ENCODE measurements at places on chromosomes 3 and 15.

DNA sequence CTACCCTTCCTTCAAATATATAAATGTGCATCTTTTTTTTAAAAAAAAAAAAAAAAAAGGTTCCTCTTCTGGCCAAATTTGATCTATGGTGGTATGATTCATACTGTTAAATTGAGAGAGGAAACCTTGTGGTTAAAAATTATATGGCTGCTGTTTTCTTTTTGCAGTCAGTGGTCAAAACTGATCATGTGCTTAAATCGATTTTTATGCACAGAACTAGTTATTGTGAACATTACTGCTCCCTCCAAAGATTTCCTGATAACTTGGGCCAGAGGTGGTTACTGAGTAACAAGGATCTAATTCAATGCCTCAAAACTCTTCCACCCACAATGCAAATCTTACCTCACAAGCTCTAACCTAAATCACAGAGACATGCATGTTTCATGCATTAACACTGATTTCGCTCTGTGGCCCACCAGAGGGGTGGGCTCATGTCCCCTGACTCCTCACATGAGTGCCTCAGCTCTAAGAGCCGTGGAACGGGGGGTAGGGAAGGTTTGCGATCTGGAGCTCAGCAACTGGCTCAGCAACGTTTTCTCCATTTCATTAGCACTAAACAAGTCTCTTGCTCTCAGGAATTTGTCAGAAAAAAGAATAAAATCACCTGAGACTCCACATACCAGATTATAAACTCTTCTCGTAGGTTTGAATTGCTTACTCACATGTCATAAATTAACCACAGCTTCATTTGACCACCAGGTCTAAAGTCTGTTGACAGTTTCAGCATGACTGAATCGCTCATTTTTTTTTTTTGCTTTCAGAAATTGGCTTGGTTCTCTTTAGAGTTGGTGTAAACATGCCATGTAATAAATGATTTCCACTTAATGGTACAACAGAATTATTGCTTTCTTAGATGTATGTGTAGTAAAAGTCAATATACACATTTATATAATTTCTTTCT lies 280.4 kb downstream of the CD47 start:
- no peak for DNase-seq

DNA sequence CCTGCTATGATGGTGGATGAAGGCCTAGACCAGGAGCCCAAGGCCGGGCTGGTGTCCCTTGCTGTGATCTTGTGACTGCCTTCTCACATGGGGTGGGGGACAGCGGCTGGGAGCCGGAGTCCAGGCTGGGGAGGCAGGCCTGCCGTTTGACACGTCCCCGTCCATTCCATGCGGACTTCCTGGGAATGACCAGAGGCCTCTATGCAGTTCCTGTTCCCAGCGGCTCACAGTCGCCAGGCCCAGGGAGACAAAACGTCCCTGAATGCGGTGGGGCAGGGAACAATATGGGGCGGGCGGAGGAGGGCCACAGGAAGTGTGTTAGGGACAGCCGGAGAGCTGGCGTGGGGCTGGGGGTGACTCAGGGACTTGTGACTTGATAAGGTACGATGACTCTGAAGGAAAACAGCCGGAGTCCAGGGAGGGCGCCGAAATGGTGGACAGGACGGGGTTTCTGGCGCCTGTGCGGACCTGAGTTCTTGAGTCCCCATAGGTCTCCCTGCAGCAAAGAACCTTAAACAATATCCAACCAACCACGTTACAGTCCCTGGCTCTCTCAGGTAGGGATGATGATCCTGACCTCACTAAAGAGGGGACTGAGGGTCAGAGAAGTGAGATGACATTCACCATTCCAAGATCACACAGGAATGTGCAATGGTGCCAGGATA lies 40.5 kb upstream of the SMAD6 start:
- no peak for DNase-seq

DNA sequence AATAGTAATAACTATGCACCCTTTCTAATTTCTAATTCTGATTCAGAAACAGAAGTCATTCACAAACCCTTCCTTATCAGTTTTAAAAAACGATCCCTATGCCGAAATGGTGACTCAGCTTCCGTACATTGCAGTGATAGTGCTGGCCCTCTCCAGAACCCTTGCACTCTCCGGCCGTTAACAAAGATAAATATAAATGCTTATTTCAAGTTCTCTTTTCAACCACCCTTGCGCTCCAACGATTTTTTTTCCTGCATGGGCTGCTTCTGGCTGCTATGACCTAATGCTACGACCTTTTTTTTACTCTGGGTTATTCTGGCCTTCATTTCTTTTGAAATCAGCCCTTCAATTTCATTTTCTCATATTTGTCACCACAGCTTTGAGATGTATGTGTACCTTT lies 646.2 kb downstream of the NTRK3 start:
- no peak for DNase-seq

GRCh38 chr3:12705981-12706380 lies 42.1 kb upstream of the RAF1 start:
- no peak for DNase-seq

GRCh38 chr3:124960105-124960504 lies 25.6 kb upstream of the MUC13 start:
- DNase-seq = no peak

DNA sequence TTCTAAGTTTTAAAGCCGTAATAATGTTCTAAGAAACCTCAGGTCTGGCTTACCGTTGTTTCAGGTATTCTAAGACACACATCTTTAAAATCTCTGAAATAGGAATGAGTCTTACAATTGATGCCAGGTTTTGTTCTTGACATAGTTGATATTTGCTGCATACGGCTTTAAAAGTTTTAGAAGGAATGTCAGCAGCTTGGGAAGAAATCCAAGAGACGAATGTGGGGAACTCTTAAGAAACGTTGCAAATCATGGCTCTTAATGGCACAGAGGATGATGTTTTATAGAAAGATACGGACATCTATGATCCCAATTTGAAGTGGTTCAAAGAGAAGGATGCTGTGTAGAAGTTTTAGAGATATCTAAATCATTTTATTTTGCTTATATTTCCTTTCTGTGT lies 11.5 kb downstream of the NUDT16 start:
- no peak for DNase-seq

- peak; percentile 84 for DNase-seq
These were observed 313.3 kb downstream of the SATB1 start for GRCh38 chr3:18111796-18112232.

DNA sequence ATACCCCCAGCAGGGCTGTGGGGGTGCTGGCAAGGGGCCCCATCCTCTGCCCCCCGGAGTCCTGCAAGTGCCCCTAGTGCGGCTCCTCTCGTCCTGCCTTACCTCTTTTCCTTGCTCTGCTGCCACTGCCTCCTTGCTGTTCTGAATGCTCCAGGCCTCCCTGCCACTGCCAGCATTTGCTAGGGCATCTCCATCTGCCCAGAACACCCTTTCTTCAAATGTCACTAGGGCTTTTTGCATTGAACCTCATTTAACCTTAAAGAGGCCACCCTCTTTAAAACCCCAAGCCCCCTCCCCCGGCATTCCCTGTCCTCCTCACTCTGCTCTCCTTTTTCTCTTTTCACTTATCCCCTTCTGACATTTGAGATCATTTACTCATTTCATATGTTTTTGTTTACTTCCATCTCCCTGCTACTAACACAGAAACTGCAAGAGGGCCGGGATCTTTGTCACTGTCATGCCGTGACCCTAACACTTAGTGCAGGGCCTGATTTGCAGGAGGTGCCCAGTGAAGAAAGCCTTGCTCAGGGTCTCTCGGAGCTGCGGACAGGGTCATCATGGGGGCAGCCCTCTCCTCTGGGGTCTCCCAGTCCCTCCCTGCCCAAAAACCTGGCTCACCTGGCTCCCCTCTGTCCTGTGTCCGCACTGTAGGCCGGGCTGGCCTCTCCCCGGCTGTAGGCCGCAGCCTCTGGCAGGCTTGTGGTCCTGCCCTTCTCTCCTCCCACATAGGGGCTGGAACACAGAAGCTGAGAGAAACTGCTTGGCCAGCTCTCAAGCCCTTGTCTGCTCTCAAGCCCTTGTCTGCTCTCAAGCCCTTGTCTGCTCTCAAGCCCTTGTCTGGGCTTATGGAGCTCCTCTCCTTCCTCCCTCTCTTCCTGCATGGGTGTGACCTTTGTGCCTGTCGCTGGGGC lies at the start of gene ACOX2:
Gene ACOX2 (minus strand): TSS at position 690 of the 911 bp plus-strand sequence. CDS start 2,084 bp downstream, outside the sequence.
- DNase-seq = no peak

DNA sequence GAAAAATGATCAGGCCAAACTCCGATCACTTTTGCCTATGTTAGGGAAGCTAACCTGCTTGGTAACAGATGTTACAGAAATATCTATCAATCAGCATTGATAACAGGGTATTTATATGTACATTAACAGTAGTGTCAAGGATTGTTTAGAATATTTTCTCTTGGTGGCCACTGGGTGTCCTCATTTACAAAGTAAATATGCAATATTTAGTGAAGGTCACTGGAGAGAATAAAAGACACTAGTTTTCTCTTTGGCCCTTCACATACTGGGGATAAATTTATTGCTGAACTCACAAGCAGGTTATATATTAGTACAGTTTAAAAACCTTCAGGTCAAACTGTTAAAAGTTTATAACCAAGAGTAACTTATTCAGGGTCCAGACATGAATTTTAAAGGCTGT lies 69.0 kb downstream of the TIGIT start:
- peak; percentile 40 for DNase-seq

DNA sequence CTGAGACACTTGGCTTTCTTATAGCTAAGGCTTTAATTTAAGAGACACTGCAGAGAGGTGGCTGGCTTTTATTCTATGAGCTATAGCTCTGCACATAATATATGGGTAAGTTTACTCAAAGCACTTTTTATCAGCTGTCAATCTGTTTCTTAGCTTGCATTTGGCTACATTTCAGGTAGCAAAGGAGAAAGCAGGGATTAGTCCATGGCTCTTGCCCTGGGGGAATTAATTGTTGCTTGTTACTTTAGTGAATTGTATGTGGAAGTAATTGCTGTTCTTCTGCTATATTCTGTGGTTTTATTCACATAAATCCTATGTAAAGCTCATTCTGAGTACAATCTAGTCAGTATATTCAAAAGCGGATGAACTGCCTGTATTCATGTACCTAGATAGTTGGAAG lies 14.4 kb upstream of the CCDC39 start:
- DNase-seq = peak; percentile 39

DNA sequence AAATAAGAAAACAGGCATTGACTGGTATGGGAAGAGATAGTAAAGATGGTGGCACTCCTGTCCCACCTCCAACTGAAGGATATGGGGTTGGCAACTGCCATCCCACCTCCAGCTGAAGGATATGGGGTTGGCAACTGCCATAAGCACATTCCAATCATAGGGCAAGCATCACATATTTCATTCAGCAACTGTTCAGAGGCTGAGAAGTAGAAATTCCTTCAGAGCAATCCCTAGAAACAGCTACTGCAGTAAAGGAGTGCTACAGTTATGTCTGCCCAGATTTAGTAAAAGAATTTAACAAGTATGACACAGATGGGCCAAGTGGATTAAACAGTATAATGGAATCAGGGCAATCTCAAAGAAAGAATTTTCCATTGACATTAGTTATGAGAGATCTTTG lies 156.8 kb downstream of the IMPG2 start:
- DNase-seq = no peak

- DNase-seq = no peak
These were observed 9.3 kb downstream of the PSTPIP1 start for GRCh38 chr15:77004189-77004588.

Measured in NCI-H146 (cell line).